Right atrium auricular region (tissue), 2 donors: ENCODE measurements at places on chromosomes 11 and 22. TPM values are rescaled to one million over a fixed set of nuclear protein-coding genes. Genes with fewer than 3 reads are reported as not detected.

- H3K36me3 ChIP-seq: no peaks in the 10 kb centered on the region
- H3K4me3 ChIP-seq: no peak overlapping the region
- H3K27me3 ChIP-seq: no peaks in the 10 kb centered on the region
- no peaks in the 10 kb centered on the region for H3K4me1 ChIP-seq
- no peak for DNase-seq
- no peak overlapping the region for H3K27ac ChIP-seq
Observed at GRCh38 chr11:85316967-85317366, 310.2 kb downstream of the DLG2 start.

GRCh38 chr22:21443057-21443734 is 24.0 kb upstream of the TMEM191C start:
- DNase-seq: peak; percentile 46
- no peaks in the 10 kb centered on the region for H3K4me1 ChIP-seq
- peaks cover 22% of the 10 kb centered on the region for H3K36me3 ChIP-seq
- no peaks in the 10 kb centered on the region for H3K27me3 ChIP-seq

DNA sequence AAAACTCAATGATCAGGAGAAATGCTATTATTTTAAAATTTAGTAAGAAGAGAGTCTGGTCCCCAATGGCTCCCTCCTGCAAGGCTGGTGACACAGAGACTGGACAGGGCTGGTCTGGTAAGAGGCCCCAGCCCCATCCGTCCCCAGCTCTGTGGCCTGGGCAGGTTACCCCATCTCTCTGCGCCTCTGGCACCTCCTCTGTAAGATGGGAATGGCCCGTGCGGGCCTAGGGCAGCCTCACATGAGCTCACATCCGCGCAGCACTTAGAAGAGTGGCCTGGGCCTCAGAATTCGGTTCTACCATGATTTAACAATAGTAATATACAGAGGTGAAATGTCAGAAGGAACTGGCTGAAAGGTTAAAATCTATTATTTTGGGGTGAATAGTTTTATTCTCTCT is 1.2 kb downstream of the APOBEC3F start:
- no peak overlapping the region for H3K4me3 ChIP-seq
- no peak for DNase-seq
- H3K36me3 ChIP-seq: peaks cover 5% of the 10 kb centered on the region
- peaks cover 11% of the 10 kb centered on the region for H3K4me1 ChIP-seq
- no peaks in the 10 kb centered on the region for H3K27me3 ChIP-seq
- no peak overlapping the region for H3K27ac ChIP-seq

DNA sequence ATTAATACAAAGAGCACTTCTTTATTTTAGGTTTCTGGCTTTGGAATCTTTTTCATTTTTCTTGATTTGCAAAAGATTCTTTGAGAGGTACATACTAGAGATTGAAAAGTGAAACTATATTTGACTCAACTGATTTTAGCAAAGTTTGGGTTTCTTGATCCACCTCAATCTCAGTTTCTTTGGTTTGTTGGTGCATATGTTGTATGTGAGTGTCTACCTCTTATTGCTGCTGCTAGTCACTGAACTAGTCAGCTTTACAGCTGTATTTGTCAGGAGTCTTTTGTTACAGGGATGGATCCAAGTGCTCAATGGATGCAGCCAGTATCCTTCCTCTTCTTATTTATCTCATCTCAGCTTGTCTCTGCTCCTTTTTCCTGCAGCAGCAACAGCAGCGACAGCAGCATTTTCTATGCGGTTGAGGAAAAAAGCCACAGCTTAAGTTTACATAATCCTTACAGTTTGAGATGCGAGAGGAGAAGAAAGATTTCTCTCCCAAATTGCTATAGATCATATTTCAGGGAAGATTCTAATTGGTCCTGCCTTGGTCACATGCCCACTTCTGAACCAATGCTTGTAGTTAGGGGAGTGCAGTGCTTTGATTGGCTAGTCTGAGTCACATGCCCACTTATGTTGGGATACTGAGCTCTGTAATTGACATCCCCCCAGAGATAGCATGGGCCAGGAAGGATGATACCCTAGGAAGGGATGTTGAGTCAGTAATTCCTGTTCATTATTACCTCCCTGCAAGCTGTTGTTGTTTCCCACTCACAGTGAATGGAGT is 10.0 kb upstream of the ZNRF3 start:
- H3K27me3 ChIP-seq: no peaks in the 10 kb centered on the region
- H3K36me3 ChIP-seq: no peaks in the 10 kb centered on the region
- H3K4me1 ChIP-seq: no peaks in the 10 kb centered on the region
- no peak for DNase-seq
- no peak overlapping the region for H3K27ac ChIP-seq

DNA sequence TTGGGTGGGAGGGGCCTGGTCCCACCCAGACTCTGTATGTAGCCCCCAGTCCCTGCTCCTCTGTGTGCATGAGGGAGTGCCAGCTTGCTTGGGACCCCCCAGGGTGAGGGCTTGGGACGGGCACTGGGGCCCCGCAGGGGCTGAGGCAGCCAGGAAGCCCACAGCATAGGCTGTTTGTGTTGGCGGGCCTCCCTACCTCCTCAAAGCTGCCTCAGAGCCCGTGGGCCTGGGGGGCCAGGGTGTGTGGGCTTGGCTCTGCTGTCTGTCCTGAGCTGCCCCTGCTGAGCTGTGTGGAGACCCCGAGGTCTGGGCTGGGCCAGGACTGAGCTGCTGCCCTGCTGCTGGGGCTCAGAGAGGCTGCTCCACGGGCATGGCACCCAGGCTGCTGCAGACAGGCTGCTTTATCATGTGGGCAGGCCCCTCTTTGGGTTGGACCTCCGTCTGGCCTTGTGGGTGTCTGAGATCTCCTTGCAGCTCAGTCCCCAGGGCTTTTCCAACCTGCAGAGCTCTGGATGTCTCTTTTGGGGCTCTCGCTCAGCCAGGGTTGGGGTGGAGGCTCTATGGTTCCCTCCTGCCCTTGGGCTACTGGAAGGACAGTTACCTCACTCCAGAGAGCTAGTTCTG is 3.3 kb downstream of the TSPAN4 start:
- no peaks in the 10 kb centered on the region for H3K27me3 ChIP-seq
- H3K36me3 ChIP-seq: no peaks in the 10 kb centered on the region
- peak overlapping the region; percentile 95 for H3K27ac ChIP-seq
- DNase-seq: no peak
- H3K4me3 ChIP-seq: no peak overlapping the region
- H3K4me1 ChIP-seq: peaks cover 82% of the 10 kb centered on the region

DNA sequence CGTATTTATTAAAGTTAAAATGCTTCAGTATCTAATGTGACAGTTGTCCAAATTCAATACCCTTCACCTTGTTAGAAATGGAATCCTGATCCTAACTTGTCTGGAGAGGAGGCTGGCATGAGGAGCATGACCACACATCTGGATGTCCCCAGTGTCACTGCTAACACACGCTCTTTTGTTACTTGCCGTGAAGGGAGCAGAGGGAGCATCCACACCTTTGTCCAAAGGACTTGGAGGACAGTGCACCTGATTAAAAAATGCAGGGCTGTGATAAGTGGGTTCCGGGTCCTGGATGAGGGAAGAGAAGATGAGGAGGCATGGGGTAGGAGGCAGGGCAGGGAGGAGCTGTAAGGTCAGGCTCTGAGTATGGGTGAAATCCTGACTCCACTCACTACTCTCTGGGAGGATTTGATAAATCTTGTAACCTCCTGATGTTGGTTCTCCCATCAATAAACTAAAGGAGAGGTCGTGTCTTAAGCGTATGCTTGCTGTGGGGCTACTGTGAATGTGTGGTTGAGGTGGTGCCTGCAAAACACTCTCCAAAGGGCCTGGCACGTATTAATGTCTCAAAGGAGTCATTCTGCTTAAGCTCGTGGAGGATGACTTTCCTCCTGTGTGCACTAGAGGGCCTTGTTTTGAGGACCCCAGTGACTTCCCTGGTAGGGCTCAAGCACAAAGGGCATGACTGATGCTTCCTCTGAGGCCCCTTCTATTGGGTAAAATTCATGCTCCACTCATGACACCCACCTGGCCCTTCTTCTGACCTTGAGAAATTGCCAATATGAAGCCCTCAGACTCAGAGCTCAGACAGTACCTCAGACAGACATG is 16.8 kb upstream of the IGLL5 start:
- no peak overlapping the region for H3K27ac ChIP-seq

DNA sequence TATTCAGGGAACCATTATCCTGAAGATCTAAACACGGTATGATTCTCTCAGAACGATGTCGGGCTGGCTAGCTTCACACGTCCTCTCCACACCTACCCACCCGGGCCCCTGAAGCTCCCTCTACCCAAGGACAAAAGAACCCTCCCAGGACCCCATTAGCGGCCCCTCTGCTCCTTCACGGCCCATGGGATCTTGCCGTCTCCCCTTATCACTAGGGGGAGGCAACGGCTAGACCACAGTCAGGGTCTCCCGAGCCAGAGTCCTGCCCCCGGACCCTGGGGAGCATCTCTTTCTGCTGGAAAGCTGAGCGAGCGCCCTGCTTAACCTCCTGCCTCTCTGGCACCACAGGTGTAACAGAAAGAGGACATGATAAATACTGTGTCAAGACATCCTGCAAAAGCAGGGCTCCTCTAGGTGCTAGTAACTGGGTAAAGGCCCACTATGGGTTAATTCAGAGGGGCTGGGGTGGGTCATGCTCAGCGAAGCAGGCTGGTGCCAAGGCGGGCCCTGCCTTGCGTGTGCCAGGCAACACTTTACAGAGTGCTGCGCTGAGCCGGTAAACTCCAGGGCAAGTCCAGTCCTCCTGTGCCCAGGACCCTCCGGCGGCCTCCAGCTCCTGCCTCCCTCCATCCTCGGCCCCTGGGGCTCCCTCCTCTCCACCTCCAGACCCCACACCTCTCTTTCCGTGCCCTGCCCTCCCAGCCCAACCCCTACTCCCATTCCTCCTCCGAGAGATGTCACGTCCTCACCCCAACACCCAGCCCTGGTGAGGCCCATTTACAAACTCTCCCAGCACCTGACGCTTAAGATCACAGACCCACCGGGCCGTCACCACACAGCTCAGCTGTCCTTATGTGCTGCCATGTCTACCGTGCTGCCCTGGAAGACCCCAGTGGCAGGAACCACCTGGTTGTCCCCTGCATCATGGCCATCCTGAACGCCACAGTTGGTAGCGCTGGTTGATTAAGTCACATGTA is 3.0 kb downstream of the TOLLIP start:
- DNase-seq: no peak
- H3K27ac ChIP-seq: no peak overlapping the region
- no peaks in the 10 kb centered on the region for H3K27me3 ChIP-seq
- no peaks in the 10 kb centered on the region for H3K36me3 ChIP-seq
- no peak overlapping the region for H3K4me3 ChIP-seq

- no peak overlapping the region for H3K4me3 ChIP-seq
- no peak for DNase-seq
- H3K36me3 ChIP-seq: no peaks in the 10 kb centered on the region
- peaks cover 10% of the 10 kb centered on the region for H3K4me1 ChIP-seq
Observed at GRCh38 chr11:113971506-113972195, 3.3 kb upstream of the HTR3A start.

- no peaks in the 10 kb centered on the region for H3K36me3 ChIP-seq
- H3K4me3 ChIP-seq: no peak overlapping the region
- no peaks in the 10 kb centered on the region for H3K4me1 ChIP-seq
- H3K27ac ChIP-seq: peak overlapping the region; percentile 42
Observed at GRCh38 chr22:35629406-35630216, 12.5 kb upstream of the MB start.

DNA sequence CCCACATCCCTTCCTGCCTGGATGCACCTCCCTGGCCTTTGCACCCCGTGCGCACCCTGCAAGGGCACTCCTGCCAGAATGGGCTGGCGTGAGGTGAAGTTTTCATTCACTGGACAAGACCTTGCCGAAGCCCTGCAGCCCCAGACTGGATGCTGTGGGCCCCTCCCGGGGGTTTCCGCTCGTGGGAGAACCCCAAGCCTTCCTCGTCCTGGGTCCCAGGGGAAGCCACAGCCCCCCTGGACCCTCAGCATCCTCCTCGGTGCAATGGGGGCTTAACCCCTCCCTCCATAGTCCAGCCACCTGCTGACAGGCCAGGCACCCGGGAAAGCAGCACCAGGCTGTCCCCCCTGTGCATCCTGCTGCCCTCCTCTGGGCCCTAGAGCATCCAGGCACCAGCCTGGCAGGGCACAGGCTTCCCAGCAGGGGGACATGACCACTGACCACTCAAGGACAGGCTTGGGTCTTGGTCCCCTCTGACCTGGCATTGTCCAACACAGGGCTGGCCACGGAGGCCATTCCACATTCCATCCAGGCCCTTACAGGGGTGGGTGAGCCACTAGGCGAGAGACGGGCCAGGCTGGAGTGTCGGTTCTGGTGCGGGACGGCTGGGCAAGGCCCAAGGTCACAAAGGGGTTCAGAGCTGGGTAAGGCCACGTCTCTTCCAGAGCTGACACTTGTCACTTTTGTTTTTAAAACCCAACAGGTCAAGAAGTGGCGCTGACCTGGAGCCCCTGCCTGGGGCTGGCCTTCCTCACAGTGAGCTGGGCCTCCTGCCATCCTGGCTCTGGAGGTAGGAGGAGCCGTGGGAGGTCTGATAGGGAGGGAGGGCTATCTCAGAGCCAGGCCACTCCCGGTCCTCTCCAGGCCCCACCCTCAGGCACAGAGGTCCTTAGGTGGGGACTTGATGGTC is 41.5 kb upstream of the PPARA start:
- H3K27me3 ChIP-seq: no peaks in the 10 kb centered on the region
- no peak for DNase-seq
- peaks cover 61% of the 10 kb centered on the region for H3K36me3 ChIP-seq
- no peak overlapping the region for H3K4me3 ChIP-seq
- H3K27ac ChIP-seq: peak overlapping the region; percentile 80

DNA sequence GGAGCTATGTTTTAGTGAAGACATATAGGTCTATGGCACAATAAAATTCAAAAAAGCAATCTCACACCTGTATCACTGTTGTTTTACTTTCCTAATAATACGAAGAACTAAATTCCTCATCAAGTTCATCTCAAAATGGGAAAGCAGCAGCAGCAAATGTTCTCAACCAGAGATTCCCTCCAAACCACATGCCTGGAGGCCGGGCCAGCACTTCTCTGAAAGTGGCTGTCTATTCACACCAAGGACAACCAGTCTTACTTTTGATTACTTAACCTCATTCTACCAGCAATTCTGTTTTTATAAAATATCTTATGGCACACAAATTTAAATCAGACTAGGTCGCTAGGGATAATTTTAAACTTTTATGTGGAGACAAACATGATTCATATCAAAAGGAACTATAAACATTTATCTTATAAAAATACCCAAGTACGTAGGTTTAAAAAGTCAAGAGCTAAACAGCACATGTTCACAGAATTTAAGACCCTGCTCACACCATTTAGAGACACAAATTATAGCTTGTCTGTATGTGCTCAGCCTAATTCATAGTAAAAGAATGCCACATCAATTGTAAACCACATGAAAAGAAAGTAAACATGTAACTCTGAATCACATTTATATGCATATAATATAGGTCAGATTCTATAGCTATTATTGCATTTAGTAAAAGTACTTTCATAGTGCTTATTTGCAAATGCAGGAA is 46.1 kb downstream of the RRAS2 start:
- no peak for DNase-seq
- peaks cover 44% of the 10 kb centered on the region for H3K4me1 ChIP-seq
- H3K36me3 ChIP-seq: no peaks in the 10 kb centered on the region
- H3K4me3 ChIP-seq: no peak overlapping the region

ESAM gene
- total RNA-seq: 64.6 TPM

SLC6A5 gene
- not detected for total RNA-seq

RASD2 gene
- total RNA-seq: 3.1 TPM

RIMBP3B gene
- total RNA-seq: 0.08 TPM

MRGPRE gene
- not detected for total RNA-seq

OPCML gene
- not detected for total RNA-seq

RASL10A gene
- 1.1 TPM for total RNA-seq
